ENCODE measurements at places on chromosomes 3 and 15.

DNA sequence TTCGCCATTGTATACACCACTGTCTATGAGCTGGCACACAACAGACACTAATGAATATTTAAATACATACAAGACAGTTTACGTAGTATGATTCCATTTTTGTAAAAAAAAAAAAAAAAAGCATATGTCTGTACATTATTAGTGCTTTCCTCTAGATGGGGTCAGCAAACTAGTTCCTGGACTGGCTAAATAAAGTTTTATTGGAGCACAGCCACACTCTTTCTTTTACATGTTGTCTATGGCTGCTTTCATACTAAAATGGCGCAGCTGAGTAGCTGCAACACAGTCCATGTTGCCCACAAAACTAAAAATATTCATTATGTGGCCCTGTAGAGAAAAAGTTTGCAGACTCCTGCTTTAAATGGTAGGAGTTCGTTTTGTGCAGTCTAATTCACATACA, 70.7 kb upstream of the FRMD4B start:
- no peak for DNase-seq

DNA sequence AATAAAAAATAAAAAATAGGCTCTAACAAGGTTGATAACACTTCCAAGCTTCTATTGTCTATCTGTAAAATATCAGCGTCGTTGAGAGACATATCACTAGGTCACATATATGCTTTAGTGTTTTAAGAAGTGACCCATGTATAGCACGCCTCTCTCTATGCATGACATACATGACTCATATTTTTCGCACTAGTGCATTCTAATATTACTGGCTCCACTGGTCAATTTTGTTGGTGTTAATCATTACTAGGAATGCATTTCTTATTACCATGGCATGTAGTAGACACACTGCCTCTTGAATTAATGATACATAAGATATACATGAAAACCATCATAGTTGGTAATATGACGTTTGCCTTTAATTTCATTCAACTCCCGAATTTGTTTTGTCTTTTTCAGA, 203.1 kb downstream of the CHL1 start:
- DNase-seq = no peak

DNA sequence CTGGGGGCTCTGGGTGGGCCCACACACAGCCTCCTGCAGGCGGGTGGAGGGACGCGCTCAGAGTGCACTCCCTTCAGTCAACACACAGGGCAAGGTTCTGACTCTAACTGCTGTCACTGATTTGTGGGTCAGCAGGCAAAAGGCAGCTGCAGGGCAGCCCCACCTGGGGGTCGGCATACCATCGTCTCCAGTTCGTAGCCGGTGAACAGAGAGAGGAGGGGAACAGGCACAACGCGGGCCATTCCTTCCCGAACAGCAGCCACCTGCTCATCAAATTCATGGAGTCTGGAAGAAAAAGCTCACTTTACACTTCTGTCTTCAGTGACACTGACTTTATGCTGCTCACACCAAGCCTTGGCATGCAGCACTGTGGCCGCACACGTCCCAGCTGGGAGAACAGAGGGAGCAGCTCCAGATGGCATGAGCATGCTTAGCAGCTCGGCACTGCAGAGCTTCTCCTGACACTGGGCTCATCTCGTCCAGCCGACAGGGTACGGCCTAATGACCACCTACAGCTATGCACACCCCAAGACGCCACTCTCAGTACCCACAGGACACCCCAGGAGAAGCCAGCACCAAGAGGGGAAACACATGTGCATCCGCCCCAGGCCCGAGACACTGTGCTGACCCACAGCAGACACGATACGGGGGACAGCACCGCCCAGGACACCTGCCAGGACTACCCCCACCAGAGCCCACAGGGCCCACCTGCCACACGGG, 14.4 kb upstream of the OCA2 start:
- no peak for DNase-seq

DNA sequence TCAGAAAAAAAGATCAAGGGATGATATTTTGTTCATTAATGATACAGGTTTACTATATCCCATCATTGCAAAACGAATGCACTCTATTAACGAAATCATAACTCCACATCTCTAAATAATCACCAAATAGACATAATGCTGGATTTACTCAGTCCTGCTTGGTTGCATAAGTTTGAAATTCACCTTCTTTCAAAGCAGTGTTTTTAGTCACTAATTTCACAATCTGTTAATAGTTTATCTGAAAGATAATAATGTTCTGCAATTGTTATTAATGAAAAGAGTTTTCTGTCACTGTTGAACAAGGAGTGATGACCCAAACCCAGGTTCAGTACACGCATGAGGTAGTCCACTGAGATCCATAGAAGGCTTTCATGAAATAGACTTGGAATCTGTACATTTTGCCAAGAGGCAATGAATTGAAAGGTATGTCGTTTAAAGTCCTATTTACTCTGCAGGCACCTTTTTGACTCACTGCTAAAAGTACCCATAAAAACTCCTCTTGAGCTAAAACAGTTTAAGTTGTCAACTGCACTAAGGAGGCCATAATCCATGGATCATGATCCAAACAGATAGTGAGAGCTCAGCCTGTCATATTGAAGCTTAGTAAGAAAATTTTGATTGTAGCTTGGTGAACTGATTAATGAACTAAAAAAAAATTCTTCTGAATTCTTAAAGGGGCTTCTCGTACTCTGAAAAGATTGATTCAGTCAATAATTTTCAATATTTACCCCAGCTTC, 75.6 kb upstream of the MBNL1 start:
- no peak for DNase-seq

DNA sequence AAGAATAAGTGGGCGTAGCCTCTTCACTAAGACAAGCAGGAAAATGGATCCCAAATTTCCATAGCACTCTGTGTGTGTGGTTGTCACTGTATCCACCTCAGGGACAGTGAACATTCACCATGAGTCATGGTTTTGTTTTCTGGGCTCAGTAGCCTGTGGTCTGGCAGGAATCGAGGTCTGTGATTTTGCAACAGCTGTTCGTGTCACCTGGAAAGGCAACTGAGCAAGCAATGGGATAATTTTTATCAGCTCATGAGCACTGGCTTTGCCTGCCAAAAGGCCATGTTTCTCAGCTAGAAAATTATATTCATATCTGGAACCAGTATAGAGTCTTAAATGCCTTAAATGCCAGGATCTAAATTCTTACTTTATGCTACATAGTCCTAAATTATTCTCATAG, 60.9 kb downstream of the STRIT1 start:
- DNase-seq = no peak

- DNase-seq = no peak
Measured at GRCh38 chr3:117671722-117672318, 962.2 kb downstream of the TUSC7 start.

DNA sequence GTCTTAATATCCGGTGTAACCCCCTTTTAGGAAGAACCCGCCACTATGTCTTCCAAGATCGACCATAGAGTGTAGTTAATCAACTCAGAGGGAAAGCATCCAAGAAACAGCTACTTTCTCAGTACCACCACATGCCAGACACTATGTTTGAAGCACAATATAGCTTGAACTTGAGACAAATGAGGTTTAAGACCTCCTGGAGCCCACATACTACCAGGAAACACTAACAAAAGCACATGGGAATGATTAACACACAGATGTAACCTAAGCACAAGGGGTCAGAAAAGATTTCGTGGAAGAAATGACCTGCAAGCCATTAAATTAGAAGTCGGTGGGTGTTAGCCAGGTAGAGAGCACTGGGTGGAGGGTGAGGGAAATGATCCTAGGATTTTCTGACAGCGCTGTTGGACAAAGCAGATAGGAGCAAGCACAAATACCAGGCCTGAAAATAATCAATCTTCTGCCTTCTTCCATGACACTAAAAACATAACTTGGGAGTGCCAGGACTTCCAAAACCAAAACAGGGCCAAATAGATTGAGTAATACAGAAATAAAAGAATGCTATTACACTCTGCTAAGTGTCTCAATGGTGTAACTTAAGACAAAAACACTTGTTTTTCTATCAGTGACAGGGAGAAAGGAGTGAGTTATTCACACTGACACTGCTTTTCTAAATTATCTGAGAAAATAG, 213.7 kb downstream of the FOXP1 start:
- DNase-seq = no peak

DNA sequence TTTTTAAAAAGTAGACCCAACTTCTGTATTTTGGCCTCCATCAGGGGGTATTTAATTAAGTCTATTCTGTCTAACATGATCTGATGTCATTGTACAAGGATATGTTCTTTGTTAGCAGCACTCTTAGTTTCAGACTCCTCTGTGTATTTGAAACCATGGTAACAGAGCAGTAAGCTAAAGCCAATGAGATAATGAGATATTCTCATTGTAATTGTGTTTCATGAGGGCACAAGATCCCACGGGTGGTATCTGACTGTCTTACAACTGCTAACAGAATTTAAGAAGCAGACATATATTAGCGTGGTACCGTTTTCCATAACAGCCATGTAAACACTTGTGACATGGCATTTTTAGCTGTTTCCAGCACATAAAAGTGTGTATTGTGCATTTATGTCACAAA, 251.2 kb upstream of the VEPH1 start:
- no peak for DNase-seq

GRCh38 chr3:111277226-111277625, 205.6 kb downstream of the NECTIN3 start:
- peak; percentile 65 for DNase-seq

DNA sequence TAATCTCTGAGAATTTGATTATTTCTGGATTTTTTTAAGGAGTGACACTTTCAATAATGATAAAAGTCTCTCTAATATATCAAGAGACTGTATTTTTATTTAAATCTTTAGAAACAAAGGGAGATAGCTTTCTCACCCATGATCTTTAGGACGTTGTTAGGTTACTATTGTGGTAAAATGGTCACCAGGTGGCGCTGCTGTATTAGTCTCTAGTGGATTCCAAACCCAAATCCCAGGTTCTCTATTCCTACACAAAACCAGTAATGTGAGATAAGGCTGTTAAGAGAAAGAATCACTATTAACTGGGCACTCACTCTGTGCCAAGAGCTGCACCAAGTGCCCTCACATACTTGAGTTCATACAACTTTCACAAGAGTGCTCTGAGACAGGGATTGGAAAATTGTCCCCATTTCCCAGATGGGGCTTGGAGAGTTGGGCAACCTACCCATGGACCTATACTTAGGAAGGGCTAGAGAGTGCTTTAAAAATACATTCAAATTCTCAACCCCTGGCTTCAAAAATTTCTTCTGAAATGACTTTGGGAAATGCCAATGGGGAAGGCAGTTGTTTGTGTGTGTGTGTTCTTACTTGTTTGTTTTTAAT, 593.4 kb upstream of the TGFBR2 start:
- peak; percentile 64 for DNase-seq

DNA sequence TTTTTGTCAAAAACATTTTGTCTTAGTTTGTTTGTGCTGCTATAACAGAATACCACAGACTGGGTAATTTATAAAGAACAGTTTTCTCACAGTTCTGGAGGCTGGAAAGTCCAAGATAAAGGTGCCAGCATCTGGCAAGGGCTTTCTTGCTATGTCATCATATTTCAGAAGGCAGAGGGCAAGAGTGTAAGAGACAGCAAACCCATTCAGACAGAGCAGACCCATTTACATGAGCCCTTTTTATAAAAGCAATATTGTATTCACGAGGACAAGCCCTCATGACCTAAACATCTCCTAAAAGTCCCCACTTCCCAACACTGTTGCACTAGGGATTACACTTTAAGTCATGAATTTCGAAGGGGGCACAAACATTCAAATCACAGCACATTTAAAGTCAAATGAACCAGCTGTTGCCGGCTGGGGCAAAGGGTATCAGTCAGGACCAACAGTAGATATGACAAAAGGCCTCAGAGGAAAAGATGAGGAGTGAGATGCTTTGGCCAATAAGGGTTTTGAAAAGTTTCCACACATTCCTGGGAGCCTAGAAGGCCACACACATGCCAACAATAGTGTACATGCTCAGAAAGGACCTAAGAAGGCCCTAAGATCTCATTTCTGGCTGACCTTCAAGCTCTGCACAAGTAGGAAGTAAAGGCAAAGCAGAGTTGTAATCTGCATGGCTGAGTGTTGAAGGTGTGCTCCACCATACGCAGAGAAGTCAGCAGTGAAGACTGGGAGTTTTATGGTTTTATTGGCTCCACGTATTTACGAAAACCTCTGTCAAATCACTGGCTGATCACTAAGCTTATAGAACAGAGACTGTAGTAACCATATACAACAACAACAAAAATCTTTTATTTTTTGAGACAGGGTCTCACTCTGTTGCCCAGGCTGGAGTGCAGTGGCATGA, 37.9 kb downstream of the UQCC5 start:
- no peak for DNase-seq

- no peak for DNase-seq
Measured at GRCh38 chr3:99500485-99500884, 137.9 kb upstream of the COL8A1 start.

DNA sequence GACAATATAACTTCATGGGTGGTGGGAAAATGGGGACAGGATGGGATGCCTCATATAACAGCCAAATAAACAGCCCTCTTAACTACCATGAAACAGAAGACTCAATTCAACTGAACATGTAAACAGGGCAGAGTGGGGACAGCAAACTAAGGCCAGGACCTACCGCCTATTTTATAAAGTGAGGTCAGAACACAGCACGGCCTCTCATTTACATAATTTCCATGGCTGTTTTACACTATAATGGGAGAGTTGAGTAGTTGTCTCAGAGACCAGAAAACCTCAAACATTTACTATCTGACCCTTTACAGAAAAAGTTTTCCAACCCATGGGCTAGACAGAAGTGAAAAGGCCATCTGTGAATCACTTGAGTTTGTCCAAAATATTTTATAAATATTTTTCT, 56.7 kb upstream of the SNRPA1 start:
- no peak for DNase-seq

- DNase-seq = no peak
Measured at GRCh38 chr3:50167069-50167840, 12.1 kb downstream of the SEMA3F start.

DNA sequence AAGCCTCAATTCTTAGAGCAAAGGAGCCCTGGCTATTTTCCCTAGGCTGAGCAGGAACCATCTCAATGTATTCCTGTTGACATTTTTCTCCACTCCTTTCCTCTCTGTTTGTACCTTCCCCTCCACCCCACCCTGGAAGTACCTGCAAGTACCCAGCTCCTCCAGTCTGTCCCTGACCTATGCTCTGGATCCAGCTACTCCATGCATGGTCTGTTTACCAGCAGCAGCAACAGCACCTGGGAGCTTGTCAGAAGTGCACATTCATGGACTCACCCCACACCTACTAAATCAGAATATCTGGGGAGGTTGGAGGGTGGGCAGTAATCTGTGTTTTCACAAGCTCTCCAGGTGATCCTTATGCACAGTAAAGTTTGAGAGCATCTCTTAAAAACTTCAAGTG, 240.7 kb upstream of the UMPS start:
- DNase-seq = no peak

- DNase-seq = no peak
Measured at GRCh38 chr15:38059665-38060064, 125.2 kb downstream of the TMCO5A start.
